ENCODE measurements at places on chromosomes 2 and 18.

- DNase-seq = no peak
These were observed 40.6 kb upstream of the FOSL2 start for GRCh38 chr2:28352104-28352503.

DNA sequence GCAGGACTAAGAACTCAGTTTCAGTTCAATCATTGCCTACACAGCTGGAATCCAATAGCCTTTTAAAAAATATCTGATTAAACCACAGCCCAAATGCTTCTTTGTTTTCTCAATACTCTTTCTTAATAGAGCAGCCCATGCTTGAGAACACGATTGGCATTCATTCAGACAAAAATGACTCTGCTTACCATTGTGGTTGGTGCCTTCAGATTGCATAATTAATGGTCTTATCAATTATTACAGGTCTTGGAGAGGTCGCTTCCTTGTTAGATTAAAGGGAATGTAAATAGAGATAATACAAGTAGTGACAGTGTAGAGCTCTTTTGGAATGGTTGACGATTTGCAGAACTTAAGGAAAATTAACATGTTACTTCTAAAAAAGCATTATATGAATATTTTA is 107.2 kb downstream of the RNF152 start:
- no peak for DNase-seq

DNA sequence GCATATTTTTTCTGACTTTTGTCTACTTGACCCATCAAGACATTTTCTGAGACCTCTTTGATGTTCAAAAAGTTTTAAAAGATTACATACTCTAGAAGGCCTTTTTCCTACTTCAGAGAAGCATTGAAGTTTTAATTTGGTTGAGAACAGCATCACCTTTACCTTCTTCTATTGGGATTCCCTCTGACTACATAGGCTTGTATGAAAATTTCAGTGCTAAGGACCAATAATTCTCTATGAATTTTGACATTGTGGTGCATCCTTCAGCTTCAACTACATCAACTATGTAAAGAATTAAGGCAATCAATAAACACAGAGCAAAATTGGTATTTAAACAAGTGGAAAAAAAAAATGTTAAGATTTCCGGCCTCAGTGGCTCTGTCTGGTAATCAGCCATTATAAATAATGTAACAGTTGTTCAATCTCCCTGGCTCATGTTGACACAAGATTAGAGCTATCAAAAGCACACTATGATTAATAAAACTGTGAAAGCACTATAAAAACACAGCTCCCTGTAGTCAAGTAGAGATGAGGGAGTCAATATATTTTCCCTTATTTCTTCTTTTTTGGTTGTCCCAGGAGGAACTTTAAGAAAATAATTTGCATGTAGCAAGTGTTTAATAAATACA is 627.0 kb upstream of the SYT4 start:
- no peak for DNase-seq

DNA sequence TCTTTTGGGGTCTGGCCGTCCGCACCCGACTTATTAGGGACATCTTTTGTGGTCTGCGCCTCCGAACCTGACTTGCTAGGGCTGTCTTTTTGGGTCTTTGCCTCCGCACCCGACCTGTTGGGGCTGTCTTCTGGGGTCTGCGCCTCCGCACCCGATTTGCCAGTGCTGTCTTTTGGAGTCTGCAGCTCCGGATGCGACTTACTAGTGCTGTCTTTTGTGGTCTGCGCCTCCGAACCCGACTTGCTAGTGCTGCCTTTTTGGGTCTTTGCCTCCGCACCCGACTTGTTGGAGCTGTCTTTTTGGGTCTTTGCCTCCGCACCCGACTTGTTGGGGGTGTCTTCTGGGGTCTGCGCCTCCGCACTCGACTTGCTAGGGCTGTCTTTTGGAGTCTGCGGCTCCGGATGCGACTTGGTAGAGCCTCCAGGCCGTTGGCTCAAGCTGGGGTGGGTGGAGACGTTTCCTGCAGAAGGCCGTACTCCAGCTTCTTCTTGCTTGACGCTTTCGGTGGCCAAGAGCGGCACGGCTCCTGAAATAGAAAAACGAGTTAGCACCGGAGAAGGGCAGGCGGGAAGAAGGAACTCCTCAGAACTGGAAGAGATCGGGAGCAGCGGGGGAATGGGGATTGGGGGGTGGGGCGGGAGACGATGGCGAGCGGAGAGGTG is 498 bp downstream of the TGOLN2 start:
- DNase-seq = peak; percentile 32

DNA sequence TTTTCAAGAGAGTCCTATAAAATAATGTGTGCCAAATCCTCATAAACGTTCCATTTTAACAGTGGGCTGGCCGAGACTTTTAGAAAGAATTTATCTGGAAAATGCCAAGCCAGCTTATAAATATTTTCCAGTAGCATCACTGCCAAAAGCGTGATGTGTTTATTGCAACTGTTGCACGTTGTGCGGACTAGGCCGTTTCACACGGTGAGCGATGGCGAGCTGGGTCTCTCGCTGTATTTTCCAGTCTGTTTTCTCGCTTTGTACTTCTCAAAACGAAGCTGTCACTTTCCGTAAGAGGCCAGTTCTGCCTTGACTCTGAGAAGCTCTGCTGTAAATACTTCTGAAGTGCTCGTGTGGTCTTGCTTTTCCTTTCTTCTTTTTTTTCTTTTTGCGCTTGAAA is 65.0 kb upstream of the ZNF236 start:
- DNase-seq = no peak

GRCh38 chr2:59866436-59866835 is 687.0 kb downstream of the BCL11A start:
- DNase-seq = no peak

DNA sequence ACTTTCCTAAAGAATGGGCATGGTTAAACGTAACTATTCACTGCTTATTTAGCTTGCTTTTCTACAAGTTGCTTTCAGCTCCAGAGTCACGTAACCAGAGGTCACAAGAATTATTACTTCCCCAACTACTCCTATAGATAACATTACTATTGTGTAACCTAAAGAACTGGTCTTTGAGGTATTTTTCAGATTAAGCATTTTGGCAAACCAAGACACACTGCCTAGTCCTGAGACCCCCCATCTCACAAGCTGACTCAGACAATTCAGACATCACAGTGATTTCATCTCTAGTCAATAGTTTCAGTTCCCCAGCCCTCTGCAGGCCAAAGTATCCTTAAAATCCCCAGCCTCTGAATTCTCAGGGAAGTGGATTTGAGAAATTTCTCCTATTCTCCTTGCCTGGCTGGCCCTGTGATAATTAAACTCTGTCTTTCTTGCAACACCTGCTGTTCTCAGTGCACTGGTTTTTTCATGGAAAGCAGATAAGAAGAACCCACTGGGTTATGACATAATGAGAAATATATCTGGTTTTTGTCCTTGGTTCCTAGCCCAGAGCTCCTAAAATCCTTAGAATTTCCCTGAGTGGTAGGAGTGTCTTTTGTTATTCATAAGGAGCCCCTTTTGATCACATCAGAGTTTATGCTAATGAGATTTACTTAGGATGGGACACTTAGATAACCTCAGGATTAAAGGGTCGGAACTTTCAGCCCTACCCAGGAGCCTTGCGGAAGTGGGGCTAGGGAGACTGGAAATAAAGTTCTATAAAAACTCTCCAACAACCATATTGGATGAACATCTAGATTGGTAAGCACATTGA is 1310.8 kb upstream of the CHAC2 start:
- DNase-seq = no peak

DNA sequence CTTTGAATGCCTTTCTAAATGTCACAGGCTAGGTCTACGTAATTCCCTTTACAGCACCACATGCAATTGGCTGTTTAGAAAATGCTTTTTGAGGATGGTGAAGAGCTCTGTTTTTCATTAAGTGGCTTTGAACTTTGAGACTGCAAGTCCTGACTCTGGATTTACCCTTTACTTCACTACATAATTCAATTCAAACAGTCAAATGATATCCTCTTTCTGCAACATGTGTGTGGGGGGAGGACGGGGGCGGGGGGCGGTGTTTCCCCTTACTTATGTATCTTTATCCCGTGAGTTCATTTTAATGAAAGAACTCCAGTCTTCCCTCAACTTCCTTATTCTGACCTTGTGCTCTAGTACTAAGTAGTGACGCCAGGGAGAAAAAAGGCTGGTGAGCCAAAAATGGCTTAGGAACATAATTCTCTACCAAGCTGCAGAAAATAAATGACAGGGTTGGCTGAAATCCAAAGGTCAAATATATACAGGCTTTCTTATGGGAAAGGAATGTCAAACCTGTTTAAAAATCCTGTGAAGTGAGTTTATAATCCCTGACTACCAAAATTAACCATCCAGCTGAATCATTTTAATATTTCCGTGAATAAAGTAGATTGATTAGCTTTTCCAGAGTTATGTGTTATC is 119.6 kb downstream of the SLC8A1 start:
- DNase-seq = no peak

GRCh38 chr2:164976301-164976700 is 21.0 kb upstream of the SLC38A11 start:
- no peak for DNase-seq

- DNase-seq = no peak
These were observed 228.3 kb downstream of the RNF152 start for GRCh38 chr18:61664419-61665084.

GRCh38 chr2:159926695-159927094 is 128.7 kb upstream of the CD302 start:
- peak; percentile 16 for DNase-seq

GRCh38 chr18:21459706-21460286 is 140.7 kb downstream of the ESCO1 start:
- DNase-seq = no peak

DNA sequence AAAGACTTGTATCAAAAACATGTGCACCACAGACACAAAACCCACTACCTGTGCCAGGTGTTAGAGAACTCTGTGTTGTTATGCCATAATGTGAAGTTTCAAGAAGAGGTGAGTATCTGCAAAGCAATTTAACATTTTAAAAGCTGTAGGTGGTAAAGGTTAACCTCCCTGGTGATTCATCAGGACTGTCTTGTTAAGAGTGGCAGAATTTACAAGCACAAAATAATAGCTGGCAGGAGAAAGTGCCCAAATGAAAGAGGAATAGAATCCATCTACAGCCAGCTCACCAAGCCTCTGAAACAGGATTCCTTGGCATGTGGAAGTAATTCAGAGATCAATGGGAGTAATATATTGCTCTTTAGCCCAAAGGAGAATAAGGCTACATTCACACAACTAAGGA is 230.7 kb downstream of the AFF3 start:
- no peak for DNase-seq

DNA sequence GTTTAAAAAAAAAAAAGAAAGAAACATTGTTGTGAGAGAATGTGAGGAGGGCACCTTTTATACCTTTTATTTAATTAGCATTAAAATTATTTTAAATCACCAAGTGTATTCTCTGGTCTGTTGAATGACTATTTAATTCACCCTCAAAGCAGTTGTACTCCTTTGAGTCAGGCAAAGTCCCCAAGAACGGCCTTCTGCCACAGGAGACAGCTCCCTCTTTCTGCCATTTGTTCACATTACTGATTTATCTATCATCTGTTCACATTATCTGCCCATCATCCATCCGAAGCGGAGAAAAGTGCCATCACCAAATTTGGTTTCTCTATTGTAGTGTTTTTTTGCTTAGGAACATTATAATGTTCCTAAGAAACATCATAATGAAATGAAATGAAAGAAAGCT is 240.7 kb upstream of the DPP10 start:
- DNase-seq = no peak

DNA sequence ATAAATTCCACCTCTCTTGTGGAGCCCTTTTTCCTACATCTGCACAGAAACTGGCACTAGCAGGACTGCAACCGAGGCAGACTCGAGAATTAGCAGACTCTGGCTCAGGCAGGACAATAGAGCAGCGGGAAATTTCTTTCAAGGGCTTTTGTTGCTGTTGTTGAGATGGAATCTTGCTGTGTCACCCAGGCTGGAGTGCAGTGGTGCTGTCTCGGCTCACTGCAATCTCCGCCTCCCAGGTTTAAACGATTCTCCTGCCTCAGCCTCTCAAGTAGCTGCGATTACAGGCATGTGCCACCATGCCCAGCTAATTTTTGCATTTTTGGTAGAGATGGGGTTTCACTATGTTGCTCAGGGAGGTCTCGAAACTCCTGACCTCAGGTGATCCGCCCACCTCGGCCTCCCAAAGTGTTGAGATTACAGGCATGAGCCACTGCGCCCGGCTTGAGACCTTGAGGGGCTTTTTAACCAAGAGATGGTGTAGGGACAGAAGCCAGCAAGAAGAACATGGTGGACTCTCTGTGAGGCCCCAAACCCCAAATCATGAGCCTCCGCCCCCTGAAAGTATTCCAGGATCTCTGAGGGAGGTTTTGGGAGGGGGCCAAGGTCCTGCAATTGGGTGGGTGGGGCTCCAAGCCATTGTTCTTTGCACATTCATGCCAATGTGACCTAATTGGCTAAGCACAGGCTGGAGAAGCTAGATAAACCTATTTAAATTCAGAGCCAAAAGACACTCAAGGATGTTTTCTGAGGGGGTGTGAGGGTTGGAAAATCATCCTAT is 68.4 kb upstream of the MSH2 start:
- DNase-seq = peak; percentile 41

DNA sequence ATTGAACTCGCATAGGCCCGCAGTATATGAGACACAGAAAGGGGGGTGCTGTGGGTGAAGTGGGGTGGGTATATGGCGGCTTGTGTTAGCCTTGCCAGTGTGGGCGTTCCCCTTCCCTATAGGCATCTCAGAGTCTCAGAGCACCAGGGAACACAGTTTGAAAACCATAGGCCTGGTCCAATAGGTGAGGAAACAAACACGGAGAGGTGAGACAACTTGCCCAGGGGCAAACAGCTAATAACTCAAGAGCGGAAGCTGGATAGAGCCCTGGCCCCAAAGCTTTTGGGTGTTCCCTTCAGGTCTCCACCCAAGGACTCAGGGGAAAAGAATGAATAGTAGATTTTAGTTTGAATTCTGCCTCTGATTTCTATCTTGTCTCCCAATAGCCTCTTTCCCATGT is 7.9 kb downstream of the LIPG start:
- no peak for DNase-seq

- DNase-seq = no peak
These were observed 59.4 kb downstream of the ADD2 start for GRCh38 chr2:70708376-70709199.

DNA sequence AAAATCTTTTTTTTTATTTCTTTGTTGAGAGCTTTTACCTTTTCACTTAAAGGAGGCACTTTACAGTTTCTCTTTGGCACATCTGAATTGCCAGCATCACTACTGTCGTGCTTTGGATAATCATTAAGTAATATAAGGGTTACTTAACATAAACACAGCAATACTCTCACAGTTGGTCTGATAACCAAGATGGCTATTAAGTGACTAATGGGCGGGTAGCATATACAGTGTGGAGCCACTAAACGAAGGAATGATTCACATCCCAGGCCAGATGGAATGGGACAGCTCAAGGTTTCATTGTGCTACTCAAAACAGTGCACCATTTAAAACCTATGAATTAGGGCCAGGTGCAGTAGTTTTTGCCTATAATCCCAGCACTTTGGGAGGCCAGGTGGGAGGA is 28.1 kb downstream of the USP37 start:
- DNase-seq = no peak
